ENCODE measurements at places on chromosomes 5 and 9.

DNA sequence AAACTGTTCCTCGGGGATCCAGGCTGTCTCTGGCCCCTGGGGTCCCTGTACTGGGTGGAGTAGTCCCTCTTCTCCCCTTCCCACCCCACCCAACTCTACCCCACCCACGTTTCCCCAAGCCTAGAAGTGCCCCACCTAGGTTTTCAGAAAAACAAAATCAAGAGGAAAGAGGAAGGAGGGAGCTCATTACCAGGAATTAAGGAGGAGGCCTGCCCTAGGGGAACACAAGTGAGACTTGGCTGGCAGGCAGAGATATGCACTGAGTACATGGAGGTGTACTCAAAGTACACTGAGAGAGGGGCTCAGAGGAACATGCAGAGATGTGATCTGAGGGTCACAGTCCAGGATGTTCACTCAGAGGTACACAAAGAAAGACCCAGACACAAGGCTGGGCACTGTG, 10.2 kb downstream of the AQP3 start:
- no peak for DNase-seq

DNA sequence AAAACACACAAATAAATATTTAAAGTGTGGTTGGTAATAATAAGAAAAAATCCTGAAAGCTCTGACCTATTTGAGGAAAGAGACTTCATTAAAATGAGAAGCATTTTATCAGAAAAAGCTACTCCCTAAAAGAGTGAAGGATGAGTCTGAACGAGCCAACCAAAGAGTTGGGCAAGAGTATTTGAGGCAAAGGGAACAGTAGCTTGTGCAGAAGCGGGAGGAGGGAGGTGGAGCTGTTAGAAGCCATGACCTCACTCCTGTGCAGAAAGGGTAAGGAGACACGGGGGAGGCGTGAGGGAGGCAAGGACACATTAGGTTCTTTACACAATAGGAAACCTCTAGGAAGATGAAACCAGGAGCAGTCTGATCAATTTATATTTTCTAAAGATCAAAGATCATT, 29.4 kb downstream of the SH3RF2 start:
- no peak for DNase-seq

GRCh38 chr5:14386884-14387624, 194.5 kb upstream of the OTULINL start:
- DNase-seq, result no peak

DNA sequence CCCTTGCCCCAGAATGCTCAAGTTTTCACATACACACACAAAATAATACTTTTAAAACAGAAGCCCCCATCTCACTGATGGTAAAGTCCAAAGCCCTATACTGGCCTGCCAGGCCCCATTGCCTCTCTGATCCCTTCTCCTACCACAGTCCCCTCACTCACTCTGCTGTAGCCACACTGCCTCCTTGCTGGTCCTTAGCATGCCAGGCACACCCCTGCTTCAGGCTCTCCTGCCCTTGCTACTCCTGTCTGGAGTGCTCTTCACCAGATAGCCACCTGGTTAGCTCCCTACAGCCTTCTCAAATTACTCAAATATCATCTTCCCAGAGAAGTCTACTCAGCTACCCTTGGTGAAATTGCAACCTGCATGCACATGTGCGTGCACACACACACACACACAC, 177.5 kb downstream of the C5orf15 start:
- no peak for DNase-seq

DNA sequence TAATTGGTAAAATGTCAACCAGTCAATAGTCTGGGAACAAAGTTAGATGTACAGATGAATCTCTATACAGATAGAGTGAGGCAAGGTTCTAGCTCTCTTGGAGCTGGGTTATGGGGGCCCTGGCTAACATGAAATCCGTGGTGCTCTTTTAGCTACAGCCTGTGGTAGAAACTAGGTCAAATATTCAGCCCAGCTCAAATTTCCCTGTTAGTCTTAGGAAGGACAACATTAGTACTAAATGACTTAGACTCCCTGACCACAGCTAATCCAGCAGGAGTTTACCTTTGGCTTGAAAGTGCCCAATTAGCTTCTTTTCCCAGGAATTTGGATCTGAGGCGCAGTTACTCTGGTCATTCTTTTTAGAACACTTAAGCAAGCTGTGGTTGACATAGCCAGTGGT, 170.5 kb downstream of the DMRTA1 start:
- DNase-seq, result no peak

DNA sequence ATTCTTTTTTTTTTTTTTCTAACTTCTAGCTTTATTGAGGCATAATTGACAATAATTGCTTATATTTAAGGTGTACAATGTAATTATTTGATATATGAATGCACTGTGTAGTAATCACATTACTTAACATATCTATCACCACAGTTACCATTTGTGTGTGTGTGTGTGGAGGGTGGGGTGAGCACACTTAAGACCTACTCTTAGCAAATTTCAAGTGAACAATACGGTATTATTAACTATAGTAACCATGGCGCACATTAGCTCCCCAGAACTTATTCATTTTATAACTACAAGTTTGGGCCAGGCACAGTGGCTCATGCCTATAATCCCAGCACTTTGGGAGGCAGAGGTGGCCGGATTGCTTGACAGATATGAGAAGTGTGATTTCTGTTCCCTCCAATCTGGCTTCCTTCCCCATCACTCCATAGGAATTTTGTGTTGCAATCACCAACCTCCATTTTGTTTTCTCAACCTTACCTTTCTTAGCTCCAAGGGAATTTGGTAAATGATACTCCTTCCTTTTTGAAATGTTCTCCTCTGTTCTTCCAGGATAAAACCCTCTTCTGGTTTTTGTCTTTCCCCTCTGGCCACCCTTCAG, 14.9 kb downstream of the TXN start:
- DNase-seq, result peak; percentile 28

- DNase-seq, result peak; percentile 73
Measured at GRCh38 chr5:158899211-158899610, 200.5 kb downstream of the EBF1 start.

- no peak for DNase-seq
Measured at GRCh38 chr5:149628221-149628620, 46.9 kb downstream of the ARHGEF37 start.

GRCh38 chr5:97418462-97418861, 235.4 kb upstream of the RIOK2 start:
- DNase-seq, result no peak

DNA sequence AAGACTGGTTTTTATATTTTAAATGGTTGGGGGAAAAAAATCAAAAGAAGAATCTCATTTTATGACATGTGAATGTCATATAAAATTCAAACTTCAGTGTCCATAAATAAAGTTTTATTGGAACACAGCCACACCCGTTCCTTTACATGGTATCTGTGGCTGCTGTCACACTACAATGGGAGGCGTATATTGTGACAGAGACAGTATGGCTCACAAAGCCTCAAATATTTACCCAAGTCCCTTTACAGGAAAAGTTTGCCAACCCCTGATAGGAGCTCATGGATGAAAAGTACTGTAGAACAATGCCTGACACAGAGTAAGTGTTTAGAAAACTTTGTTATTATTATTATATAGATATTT, 5.2 kb upstream of the DUSP1 start:
- DNase-seq, result no peak

DNA sequence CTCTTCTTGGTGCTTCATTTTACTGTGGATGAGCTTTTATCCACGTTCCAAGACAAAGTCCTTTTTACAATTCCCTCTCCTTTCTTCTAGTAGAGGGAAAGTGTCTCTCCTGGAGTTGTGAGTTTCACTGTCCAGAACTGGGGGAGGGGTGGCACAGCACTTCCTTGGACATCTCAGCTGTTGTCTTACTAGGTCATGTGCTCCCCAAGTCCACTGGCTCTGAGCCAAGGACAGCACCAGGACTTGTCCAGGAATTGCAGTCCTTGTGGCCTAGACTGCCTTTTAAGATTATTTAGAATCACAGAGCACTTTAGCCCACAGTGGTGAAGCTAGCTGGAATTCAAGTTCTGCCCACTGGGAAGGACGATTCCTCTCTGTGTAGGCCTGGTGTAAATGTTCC, 700.2 kb upstream of the PTPRD start:
- peak; percentile 2 for DNase-seq

GRCh38 chr5:24491490-24491889, 153.3 kb downstream of the CDH10 start:
- DNase-seq, result no peak

DNA sequence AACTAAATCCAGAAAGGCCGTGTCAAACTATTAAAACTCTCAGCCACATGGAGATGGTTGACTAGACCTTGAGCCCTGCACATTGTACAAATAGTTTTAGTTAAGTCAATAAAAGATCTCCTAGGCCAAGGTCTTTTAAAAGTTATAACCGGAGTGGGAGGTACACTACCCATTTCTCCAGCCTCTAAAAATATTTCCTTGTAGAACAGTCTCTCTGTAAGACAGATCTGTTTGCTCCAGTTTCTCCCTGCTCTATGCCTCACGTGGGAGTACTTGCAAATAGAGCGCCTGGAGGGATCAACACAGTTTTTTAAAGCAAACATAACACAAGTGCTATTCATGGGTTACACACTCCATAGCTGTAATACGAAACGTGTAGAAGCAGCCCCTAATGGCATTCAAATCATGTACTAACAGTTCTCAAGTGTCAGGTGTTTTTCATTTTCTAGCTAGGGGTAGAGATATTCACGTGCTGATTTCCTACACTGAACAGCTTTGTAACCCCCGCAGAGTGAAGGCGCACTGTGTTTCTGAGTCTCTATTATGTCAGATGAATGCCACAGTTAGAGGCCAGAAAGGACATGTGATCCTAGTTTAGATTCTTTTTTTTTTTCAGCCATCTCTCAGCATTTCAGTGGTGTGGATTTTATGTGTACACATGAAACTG, 703.4 kb upstream of the GRAMD2B start:
- DNase-seq, result peak; percentile 50

GRCh38 chr5:72509401-72509800, 2.2 kb upstream of the ZNF366 start:
- DNase-seq, result no peak

Data from fibroblast of upper back skin (primary cell).